ENCODE measurements at places on chromosomes 5 and 9.

- no peak for DNase-seq
These were observed 49.9 kb downstream of the GDNF start for GRCh38 chr5:37789991-37790390.

DNA sequence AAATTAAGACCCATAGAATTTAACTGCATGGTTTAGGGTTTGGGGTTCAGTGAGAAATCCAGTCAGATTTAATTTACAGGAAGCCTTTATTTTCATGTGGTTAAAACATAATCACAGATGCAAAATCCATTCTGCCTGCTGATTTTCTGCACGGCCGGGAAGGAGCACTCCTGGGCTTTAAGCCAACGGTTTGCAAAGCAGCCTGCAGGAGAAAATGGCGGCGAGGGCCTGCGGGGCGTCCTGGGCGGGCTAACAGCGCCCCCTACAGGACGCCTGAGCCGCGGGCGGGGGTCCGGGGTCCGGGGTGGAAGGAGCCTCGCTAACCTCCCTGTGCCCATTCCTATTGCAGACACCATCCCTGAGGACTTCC lies 47.6 kb downstream of the THBS4 start:
- peak; percentile 46 for DNase-seq

DNA sequence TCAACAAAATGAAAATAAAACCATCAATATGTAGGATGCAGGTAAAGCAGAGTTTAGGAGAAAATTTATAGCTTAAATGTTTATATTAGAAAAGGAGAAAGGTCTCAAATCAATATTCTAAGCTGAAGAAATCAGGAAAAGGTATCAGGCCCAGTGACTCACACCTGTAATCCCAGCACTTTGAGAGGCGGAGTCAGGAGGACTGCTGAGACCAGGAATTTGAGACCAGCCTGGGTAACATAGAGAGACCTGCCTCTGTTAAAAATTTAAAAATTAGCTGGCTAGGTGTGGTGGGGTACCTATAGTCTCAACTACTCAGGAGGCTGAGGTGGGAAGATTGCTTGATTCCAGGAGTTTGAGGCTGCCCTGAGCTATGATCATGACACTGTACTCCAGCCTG lies 32.2 kb downstream of the CCDC69 start:
- no peak for DNase-seq

- no peak for DNase-seq
These were observed 459.4 kb upstream of the GRIA1 start for GRCh38 chr5:153030755-153031725.

GRCh38 chr9:137899551-137900360 lies 22.2 kb downstream of the CACNA1B start:
- no peak for DNase-seq

DNA sequence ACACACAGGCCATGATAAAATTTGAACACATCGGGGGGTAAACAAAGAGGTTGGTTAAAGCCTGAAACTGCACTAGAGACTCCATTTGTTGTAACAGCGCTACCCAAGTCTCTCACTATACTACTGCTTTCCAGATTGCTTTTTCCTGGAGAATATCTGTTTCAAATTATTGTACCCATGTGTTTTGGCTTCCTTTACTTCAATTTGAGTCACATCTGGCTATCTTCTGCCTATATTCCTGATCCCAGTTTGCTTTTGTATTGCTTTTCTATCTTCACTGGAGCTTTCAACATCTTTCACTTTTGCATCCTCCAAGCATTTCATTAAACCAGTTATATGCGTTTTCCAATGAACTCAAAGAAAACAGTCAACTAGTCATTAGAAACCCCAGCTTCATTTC lies 404.7 kb downstream of the MLLT3 start:
- DNase-seq: no peak

DNA sequence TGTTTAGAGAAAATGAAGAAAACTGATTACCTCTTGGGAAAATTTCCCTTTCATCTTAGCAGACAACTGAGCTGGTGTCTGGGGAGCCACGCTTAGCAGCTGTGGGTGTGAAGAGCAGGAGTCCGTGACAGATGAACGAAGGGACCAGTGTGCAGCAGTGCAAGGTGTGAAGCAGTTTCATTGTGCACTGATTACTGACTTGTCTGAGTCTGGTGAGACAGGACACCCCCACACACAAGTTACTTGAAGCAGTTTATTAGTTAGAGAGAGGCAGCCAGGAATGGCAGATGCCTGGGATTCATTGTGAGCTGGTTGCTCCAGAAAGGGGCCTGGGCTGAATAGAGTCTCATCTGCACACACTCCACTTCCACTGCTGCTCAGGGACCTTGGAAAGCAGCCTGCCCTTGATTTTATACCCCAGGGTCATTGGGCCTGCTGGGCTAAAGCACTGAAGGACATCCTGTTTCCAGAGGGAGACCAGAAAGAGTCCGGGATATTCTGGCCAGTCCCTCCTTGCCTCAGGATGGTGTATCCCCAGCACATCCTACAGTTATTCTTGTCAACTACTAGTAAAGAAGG lies 47.4 kb downstream of the FBXL7 start:
- no peak for DNase-seq

GRCh38 chr5:115898656-115899055 lies 56.9 kb downstream of the AP3S1 start:
- no peak for DNase-seq

DNA sequence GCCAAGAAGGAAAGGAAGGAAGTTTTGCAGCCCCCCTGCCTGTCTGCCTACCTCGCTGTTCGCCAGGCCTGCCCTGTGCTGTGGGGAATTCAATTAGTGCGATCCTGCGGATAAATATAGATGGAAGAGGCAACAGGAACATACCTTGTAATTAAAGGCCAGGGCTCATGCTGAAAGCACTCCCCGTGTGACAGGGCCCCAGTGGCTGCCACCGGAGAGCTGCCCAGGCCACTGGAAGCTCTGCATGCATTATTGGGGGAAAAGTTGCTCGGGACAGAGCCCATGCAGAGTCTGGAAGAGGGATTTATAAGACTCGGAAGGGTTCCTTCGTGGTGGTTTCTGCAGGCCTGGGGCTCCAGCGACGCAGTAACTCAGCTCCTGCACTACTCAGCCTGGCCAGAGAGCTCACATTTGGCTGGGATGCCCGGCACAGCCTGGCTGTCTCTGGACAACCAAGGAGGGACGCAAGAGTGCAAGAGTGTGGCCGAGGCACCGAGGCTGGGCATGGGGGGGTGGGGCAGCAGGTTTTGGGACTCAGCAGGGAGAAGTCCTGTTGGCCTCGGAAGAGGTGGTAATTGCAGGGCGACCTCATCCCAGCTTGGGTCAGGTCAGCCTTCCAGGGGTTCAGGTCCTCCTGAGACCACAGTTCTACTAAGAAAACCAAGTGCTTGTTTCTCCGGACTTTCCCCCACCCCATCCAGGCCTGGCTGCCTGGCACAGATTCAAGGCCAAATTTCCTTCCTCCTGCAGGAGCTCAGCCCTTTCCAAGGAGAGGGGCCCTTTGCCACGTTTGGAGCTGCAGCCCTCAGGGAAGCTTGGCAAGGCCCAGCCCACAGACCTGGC lies 68.1 kb upstream of the GGTA1 start:
- DNase-seq: no peak

- DNase-seq: no peak
These were observed 28.7 kb downstream of the HMGCR start for GRCh38 chr5:75365740-75366139.

- no peak for DNase-seq
These were observed 127.1 kb downstream of the MRPS30 start for GRCh38 chr5:44935871-44936270.

DNA sequence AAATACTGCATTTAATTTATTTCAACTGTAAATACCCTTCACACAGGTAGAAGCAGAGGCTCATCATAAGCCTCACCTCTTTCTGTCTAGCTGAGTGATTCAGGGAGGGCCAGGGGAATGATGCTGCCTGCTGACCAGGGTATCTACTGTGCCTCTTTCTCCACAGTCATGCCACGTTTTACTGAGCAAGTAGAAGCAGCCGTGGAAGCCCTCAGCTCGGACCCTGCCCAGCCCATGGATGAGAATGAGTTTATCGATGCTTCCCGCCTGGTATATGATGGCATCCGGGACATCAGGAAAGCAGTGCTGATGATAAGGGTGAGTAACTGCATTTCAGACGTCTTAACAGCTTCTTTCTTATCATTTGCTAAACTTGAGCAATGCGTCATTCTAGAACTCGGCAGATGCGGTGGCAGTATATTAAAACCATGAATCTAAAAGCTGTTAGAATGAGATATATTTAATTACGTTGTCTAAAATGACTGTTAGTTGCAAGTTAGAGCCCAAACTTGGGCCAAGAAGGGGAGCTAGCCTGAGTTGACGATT lies 50.0 kb upstream of the LRRTM2 start:
- no peak for DNase-seq

DNA sequence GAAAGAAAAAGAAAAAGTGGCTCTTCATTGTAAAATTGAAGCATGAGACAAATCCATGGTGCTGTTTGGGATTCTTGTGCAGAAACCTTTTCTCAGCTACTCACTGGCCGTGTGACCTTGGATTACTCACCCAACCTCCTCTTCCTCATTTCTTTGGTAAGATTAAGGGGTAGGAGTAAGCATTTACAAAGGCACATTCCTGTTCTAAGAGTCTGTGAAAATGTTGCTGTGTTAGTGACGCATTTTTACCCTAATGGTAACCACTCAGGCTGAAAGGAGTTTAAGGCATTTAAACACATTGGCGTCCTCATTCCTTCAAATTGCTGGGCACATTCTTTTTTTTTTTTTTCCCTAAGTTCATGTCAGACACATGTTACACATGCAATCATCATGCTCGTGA lies 4.3 kb downstream of the RAI14 start:
- DNase-seq: no peak

GRCh38 chr9:133768371-133768858 lies 30.3 kb upstream of the SARDH start:
- DNase-seq: no peak

- peak; percentile 90 for DNase-seq
These were observed 168.9 kb downstream of the MAPKAP1 start for GRCh38 chr9:125538092-125538473.

GRCh38 chr5:157463621-157464518 lies 3.9 kb downstream of the NIPAL4 start:
- no peak for DNase-seq

GRCh38 chr9:129990269-129991010 lies 52.5 kb downstream of the FNBP1 start:
- DNase-seq: no peak

All from LNCaP clone FGC (cell line).